ENCODE measurements at places on chromosomes 7 and 10.

DNA sequence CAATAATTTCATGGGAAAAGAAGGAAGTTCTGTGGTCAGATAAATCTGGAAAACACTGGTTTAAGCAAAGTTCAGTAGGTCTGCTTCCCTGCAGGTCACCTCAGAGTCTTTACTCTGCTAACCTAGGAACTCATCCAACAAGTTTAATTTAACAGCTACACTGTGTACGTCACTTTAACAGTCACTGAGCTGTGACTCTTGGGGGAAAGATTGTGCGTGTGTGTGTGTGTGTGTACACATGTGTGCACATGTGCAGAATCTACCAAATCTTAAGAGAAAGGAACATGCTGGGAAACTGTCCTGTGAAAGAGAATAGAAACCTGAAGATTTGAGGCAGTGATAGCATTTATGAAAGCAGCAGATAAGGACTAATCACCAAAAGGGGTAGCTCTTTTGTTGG lies 62.6 kb downstream of the IKZF1 start:
- DNase-seq: no peak

GRCh38 chr10:14565199-14565598 lies 209.5 kb downstream of the FAM107B start:
- no peak for DNase-seq

DNA sequence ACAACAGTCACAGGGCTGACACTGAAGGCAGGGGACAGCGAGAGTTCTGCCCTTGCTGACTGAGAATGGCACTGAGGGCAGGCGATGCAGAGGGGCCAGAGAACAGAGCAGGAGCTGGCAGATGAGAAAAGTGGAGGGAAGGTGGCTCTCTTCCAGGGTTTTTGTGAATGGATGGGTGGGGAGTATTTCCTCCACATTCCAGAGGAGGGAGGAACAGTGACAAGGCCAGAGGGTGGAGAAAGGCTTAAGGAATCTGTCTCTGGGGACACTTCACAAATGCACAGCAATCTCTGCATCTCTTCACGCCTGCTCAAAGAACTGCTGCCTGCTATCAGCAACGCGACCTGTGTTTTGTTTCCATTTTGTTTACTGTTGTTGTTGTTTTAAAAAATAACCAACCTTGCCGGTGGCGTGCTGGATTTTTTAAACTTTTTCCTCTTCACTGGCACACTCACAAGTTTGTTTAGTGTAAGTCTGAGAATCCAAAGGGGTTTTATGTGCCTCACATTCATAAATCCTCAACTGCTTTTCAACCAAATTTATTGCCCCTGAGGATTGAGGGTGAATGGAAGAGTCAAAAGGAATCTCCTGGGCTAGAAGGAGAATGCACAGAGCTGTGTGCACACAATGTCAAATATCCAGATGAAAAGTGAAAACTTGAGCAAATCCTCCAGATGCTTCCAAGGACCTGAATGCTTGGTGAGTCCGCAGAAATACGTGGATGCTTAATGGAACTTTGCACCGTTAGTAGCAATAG lies 129.3 kb downstream of the GLI3 start:
- no peak for DNase-seq

- DNase-seq: peak; percentile 71
Observed at GRCh38 chr10:31745612-31746376, 182.8 kb downstream of the ARHGAP12 start.

DNA sequence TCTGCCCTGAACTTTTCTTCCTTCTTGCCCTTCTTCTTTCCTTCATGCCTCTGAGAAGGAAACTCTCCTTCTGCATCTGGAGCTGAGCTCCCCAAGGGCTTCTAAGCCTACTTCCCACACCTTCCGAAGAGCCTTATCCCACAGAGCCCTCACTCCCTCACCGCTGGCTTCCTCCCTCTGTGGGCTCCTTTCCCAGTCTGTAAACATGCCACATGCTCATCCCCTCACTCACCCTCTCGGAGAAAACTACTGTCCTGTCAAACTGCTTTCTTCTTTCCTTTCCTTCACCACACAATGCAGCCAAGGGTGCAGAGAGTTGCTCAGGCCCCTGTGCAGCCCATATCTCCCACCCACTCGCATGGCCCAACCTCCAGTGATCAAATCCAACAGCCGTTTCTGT lies 18.1 kb downstream of the ANKRD16 start:
- DNase-seq: peak; percentile 34

DNA sequence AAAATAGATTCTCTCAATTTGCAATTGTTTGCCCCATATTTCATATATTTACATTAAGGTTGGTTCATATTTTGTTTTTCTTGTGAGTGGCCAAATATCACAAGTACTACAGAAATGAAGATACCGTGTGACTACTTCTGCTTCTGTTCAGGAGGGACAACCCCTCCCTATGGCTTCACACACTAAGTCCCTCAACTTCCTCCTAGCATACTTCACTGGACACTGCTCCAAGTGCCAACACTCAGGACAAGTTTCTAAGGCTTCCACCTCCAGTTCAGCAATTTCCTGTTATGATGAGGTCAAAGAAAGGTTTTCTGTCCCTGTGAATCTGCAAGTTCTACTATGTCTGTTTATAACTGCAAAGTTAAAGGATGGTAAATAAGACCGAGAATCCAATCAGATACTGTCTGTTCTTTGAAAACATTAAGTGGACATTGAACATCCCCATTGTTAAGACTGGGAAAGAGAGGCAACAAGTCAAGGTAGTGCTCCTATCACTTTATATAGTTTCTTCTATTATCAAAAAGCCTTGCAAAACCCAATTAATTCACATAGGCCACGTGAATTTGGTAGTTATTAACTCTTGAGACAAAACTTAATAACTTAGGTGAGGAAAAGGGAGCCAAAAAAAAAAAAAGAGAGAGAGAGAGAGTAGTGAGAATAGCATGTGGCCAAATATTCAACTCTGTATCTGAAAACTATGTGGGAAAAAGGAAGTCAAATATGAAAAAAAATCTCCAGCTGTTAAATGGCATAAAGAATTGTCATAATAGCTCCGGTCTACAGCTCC lies 81.3 kb upstream of the DKK1 start:
- no peak for DNase-seq

GRCh38 chr10:16944402-16944801 lies 127.2 kb upstream of the RSU1 start:
- peak; percentile 52 for DNase-seq

DNA sequence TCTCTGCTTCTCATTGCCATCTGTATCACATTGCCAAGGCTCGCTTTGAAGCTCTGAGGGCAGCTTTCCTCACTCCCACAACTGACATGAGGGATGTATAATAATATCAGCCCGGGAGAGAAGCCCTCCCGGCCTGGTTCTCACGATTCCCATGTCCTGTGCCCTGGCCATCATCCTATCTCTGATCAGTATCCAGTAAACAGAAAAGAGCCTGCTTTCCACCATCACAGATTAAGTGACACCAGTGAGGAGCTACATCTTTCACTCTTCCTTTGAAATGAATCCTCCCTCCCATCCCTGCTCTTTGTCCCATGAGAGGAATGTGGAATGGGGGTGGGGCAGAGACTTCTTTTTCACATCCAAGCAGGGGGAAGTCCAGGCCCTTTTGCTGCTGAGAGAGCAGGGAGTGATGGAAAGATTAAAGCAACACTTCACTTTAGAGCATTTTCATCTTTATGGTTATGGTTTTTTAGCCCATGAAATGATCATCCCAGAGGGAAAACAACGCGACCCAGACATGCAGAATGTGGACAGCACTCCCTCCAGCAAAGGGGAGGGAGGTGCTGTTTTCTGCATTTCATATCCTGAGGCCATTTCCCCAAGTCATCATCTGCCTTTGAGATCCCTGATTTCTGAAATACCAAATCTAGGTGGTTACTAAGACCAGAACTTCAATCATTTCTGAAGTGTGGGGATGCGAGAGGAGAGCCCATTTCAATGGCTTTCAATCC lies 84.6 kb upstream of the LYZL1 start:
- DNase-seq: no peak

- DNase-seq: no peak
Observed at GRCh38 chr7:29457141-29457561, 106.5 kb upstream of the PRR15 start.

GRCh38 chr7:8751557-8752231 lies 318.3 kb downstream of the NXPH1 start:
- no peak for DNase-seq

DNA sequence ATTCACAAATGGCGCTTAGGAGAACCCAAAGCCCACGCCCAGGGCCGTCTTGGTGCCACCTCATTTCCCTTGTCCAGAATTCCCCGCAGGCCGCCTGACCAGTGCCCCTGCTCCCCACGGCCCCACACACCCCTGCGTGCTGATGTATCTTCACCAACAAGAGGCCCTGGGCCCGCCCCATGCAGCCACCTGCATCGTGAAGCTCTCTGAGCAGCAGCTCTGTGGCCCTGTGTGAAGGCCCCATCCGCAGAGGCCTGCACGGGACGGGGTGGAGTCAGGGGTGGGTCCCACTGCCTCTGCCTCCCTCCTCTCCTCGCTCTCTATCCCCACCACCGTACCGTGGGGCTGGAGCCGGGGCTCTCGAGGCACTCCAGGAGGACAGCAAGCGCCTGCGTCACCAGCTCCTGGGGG lies 14.7 kb downstream of the BRAT1 start:
- DNase-seq: no peak

DNA sequence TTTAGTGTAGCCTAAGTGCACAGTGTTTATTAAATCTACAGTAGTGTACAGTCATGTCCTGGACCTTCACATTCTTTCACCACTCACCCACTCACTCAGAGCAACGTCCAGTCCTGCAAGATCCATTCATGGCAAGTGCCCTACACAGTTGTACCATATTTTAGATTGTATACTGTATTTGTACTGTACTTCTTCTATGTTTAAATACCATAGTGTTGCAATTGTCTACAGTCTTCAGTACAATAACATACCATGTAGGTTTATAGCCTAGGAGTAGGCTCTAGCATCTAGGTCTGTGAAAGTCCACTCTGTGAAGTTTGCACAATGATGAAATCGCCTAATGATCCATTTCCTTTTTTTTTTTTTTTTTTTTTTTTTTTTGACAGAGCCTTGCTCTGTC lies 12.0 kb downstream of the EEPD1 start:
- DNase-seq: peak; percentile 36

- DNase-seq: no peak
Observed at GRCh38 chr10:74103560-74104258, 46.9 kb downstream of the AP3M1 start.

DNA sequence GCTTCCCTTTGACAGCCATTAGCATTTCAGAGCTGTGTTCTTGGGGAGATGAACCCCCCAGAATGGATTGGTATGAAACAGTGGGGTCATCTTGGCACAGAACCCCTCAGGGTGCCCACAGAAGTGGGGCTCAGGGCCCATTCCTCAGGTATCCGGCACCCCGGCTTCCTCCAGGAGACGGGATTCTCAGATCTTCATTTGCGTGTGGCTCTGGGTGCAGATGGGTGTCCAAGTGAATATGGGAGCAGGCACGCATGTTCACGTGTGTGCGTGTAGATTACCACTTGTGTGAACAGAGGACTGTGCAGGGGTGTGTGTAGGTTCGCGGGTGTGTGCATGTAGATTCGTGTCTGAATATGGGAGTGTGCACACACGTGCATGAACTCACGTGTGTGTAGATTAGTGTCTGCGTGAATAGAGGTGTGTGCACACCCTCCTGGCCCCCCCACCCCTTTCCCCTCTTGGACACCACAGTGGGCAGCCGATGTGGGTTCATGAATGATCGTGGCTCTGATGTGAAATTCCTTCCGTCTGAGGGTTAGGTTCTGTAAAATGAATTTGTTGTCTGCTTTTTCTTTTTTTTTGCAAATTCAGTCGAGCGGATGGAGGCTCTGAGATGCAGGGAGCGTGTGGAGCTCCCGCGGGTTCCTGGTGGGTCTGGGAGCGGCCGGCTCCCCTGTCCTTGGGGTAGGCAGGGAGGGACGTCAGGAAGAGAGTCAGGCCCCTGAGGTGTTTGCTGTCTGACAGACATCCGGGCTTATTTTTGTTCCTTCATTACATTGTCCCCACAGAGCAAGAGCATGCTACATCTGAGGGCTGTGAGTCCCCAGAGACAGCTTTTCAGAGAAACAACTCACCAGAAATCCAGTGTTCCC lies 7.4 kb downstream of the ELFN1 start:
- no peak for DNase-seq

DNA sequence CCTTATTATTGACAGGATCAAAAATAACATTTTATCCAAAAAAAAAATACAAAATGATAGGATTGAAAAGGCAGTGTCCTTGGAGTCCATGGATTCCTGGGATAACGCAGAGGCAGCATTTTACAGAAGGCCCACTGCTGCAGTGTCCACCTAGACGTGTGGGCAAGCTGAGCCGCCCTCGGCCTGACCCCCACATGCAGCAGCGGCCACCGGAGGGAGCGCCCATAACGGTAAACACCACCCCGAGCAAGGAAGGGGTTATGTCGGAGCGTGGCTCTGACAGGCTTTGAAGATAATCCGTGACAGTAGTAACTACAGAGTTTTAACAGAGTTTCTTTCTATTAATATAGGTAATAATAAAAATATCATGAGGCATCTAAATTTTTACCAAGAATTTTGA lies 45.3 kb upstream of the PITRM1 start:
- DNase-seq: no peak

DNA sequence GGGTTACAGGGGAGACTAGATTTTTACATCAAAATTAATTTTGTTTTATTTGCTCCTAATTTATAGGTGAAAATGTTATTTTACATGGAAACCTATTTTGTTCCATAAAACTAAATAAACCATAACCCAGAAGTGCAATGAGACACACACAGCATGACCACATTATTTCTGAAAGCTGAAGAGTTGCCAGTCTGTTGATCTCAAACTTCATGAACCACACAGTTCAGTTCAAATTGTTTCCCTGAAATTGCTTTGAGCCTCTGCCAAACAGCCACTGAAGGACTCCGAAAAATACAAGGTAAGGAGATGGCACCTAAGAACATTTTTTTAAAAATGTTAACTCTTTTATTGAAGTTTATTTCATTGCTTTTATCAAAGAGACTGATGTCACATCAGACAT lies 25.0 kb upstream of the ITGB8 start:
- DNase-seq: no peak

DNA sequence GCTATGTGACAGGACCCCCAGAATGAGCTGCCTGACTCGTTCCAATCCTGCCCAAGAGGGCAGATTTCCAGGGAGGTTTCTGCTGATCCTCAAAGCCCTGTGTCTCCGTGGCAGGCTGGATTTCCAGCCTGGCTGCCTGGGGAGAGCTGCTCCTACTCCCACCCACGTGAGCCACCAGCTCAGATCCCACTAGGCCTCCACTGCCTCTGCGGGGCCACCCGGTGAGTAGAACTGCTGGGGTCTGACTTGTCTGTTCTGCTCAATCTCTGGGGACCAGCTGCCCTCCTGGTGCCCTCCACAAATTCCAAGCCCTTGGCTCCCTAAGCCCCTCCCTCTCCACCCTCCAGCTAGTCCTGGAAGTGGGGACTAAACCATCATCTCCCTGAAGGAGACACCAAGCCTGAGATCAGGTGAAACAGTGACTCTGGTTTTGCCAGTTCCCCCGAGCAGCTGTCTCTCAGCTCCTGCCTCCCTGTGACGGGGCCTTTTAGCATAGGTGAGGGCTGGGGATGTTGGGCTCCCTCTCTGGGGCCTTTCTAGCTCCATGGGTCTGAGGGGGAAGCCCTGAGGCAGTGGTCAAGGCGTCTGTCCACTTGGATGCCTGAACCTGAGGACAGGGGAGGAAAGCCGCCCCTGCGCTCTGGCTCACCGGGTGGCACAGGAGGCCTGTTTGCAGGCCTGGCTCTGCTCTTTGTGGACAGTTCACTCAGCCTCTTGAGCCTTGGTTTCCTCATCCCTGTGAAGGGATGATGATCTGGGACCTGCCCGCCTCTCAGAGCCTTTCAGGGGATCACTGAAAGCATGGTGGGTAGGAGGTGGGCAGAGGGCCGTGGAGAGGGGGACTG lies 5.6 kb downstream of the FAM241B start:
- DNase-seq: no peak

- no peak for DNase-seq
Observed at GRCh38 chr7:130353196-130353595, 8.6 kb downstream of the CPA5 start.
